ENCODE measurements at places on chromosomes 4 and X.
A peak's percentile ranks its signal among the peaks of the same experiment; 100 is the strongest.

DNA sequence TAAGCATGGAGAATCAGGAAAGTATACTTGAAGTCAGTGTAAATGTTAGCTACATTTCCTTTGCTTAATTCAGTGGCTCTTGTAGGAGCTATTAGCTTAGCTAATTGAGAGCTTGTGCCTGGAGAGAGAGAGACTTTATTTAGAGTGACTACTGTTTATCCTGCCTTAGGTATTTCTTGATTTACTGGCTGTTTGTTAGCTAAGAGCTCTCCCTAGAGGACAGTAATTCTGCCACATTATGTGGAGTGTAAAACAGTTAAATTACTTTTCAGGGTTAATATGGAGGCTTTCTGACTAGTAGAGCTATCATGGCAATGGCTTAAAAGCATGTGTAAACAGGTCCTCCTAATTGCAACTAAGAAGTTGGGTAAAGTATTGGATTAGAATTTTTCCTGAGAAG, 306.5 kb upstream of the TECRL start:
- DNase-seq, result no peak

DNA sequence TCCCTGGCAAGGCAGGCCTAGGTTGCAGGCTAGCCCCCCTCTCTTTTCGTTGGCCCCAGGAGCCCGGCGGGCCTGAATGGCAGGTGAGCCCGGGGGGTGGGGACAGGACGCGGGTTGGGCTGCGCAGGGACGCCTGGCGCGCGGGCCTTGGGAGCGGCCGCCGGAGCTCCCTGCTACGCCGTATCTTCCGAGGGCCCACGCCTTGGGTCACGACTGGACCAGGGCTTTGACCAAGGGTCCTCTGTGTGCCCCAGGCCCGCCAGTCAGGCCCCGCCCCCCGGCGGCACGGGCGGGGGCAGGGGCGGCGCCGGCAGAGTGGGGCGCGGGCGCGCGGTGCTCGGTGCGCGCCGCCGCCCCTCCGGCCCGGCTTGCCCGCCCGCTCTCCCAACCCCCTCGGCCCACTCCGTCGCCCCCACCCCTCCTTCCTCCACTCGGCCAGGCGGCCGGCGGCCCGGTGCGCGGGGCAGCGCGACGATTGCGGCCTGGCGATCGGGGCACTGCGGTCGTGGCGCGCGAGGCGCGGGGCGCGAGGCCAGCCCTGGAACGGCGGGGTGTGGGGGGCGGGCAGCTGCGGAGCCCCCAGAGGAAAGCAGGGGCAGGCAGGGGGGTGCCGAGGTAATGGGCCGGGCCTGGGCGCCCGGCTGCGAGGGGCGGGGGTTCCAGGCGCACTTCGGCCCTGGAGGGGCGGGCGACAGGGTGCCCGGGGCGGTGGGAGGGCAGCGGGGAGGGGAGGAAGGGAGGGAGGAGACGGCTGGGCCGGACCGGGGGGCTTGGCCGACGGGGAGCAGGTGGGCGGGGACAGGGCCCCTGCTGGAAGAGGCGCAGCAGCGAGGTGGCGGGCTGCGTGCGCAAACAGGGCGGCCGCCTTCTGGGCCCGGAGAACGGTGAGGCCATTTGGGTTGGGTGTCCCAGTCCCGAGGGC, at the start of gene PRRG3:
PRRG3 (plus strand) TSS at position 798 of the 922 bp plus-strand sequence. CDS start 3,357 bp downstream, outside the sequence.
- no peak for DNase-seq

DNA sequence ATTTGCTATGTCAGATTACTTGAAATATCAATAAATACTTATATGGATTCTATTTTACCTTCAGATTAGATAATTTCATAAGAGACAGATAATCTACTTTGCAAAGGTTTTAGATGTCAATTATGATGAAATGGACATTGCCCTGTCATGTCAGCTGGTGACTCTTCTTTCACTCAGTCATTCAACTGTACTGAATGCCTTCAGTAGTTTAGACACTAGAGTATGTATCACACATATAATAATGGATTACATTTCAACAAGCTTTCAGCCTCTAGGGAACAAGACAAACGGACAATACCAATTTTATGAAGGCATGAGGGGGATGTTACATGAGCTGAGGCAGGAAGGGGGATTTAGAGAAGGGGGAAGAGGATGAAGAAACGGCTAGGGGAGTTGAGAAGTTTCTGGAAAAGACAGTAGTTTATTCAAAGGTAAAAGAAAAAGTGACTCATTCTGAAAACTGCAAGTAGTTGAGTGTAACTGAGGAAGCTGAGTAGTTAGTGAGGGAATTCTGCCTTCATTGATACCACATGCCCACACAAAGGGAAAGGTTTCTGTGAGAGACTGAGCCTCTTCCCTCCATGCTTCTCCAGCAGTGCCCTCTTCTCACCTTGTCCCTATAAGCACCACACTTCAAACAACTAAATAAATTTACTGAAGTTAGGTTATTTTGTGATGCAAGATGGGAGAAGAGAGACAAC, 25.7 kb downstream of the SLC9B2 start:
- DNase-seq, result peak; percentile 17

DNA sequence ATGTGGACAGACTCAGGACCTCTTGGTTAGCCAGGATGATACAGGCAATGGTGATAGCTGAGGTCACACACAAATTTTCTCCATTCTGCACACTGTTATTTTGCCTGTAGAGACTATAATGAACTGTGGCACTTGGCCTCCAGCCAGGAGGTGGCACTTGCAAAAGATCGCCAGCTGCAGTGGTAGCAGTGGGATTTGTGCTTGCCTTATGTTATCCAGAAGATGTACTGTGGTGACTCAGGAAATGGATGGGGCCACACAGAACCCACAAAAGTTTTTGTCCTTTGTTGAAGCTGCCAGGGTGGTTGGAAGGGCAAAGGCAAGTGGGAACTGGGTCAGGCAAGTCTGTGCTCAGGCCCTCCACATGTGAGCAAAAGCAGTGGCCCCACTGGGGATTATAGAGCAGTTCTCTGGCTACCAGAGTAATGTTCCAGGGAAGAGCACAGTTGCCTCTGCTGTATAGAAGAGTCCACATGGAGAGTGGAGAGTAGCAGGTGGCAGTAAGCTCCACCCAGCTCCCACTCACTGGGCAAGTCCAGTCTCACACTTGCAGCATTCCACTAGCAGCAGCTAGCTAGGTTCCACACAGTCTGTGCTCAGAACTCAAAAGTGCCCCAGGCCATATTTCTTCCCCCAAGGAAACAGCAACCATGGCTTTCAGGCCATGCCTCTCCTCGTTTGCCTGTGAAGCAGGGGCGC, 5.9 kb upstream of the C4orf17 start:
- no peak for DNase-seq

Measured in GM03348 (cell line).